ENCODE measurements at places on chromosomes 12 and 14.

GRCh38 chr12:79296871-79297270 is 393.9 kb downstream of the PAWR start:
- DNase-seq, result no peak

DNA sequence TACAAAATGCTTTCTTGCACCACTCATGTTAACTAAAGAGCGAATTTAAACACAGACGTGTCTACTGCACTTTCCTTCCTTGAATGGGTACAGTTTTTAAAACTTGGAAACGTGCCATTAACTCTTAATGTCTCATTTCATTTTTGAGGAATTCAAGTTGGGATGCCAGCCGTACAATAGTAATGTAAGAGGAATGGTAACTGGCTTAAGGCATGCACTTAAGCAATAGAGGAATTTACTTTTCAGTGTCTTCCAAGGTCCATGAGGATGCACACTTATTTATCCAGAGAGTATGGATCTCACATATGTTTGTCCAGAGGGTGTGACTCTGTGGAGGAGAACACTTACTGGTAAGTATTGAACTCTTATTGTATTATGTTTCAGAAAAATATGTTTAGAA is 52.9 kb downstream of the PPP4R4 start:
- no peak for DNase-seq

GRCh38 chr12:69639400-69640016 is 28.8 kb upstream of the LRRC10 start:
- peak; percentile 39 for DNase-seq

DNA sequence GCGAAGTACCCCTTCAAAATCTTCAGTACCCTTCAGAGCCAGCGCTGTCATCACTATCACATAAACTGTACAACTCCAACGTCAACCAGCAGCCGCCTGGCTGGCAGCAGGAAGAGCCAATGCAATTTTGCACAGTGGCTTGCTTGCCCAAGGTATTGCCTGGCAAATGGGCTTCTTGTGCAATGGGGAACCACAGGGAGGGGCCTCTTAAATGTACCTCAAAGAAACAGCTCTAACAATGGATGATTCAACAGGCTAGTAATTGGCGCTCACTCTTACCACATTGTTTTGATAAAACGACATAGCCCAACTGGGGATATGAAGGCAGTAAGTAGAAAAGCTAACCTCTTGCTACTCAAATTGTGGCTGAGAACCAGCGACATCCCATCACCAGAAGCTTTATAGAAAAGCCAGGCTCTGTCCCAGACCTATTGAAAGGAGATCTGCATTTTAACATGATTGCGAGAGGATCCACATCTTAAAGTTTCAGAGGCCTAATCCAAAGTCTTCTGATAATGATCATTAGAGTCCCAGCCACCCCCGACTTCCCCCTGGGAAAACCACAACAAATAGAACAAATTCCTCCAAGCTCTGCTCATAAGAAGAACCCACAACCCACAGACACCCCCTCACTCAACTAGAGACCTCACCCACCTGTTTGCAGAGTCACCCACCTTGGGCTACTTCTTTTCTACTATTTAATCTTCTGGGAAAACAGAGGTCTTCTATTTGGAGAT is 125.3 kb upstream of the HIF1A start:
- DNase-seq, result peak; percentile 22

- no peak for DNase-seq
Observed at GRCh38 chr12:90936230-90937005, 18.6 kb downstream of the CCER1 start.

- DNase-seq, result no peak
Observed at GRCh38 chr12:95703986-95704385, 86.6 kb downstream of the NTN4 start.

GRCh38 chr12:20314328-20314727 is 54.0 kb upstream of the PDE3A start:
- DNase-seq, result no peak

- no peak for DNase-seq
Observed at GRCh38 chr14:89214221-89214965, 202.6 kb downstream of the FOXN3 start.

- DNase-seq, result no peak
Observed at GRCh38 chr12:48105321-48105866, 485 bp downstream of the SENP1 start.

- no peak for DNase-seq
Observed at GRCh38 chr12:19694627-19695026, 255.3 kb downstream of the AEBP2 start.

DNA sequence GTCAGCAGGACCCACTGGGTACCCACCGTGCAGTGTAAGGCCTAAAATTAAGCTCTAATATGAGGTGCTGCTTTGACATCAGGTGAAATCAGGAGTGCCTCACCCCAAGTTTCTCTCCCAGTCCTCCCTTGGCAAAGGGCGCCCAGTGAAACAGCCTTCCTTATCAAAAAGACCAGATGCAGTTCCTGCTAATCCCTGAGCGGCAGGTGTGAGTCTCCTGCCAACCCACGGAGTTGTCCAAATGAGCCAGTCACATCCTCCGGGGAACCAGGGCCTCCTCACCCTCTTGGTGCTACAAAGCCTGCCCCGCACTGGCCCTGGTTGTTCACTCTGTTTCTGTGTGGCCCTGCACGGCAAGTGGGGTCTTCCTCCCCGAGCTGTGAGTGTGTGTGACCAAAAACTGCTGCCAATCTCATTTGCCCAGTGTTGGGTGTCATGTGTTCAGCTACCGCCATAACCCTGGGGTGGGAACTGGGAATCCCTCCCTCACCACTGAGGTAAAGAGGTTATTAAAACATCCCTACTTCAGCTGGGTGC is 20.2 kb upstream of the P2RX4 start:
- DNase-seq, result no peak

DNA sequence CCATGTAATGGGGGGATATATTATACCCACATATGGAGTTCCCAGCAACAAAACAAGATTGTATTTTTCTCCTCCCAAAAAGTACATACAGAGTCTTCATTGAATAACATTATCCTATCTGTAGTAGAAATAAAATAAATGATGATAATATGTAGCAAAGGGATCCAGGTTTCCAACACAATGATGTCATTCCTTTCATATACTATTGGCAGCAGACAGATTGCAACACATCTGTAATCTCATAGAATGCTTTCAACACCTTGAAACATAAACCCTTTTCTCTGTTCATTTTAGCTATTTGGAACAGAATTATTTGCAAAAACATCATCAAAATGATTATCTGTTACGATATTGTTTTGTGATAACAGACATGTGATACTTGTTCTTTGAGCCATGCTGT is 317.6 kb downstream of the DPF3 start:
- DNase-seq, result no peak

- DNase-seq, result peak; percentile 24
Observed at GRCh38 chr12:47134005-47134404, 54.2 kb upstream of the AMIGO2 start.

DNA sequence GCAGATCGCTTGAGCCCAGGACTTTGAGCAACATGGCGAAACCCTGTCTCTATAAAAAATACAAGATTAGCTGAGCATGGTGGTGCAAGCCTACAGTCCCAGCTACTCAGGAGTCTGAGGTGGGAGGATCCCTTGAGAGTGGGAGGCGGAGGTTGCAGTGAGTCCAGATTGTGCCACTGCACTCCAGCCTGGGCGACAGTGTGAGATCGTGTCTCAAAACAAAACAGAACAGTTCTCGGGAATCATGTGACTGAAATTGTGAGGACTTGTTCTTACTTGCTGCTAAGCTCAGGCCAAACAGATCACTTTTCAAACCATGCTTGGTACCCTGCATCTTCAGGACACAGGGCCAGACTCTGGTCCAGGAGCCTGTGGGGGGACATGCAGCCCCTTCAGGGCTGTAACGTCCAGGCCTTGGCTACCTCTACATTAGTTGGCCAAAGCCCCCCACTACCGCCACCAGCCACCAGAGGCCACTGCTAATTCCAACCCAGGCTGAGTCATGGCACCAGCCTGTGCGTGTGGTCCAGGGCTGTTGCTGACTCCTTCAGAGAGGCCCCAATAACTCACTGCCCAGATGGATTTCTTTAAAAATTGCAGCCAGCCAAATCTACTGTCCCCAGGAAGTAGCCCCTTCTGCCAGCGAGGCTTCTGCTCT is 33.4 kb upstream of the SYNDIG1L start:
- no peak for DNase-seq

GRCh38 chr12:94195483-94195882 is 47.1 kb downstream of the PLXNC1 start:
- no peak for DNase-seq

DNA sequence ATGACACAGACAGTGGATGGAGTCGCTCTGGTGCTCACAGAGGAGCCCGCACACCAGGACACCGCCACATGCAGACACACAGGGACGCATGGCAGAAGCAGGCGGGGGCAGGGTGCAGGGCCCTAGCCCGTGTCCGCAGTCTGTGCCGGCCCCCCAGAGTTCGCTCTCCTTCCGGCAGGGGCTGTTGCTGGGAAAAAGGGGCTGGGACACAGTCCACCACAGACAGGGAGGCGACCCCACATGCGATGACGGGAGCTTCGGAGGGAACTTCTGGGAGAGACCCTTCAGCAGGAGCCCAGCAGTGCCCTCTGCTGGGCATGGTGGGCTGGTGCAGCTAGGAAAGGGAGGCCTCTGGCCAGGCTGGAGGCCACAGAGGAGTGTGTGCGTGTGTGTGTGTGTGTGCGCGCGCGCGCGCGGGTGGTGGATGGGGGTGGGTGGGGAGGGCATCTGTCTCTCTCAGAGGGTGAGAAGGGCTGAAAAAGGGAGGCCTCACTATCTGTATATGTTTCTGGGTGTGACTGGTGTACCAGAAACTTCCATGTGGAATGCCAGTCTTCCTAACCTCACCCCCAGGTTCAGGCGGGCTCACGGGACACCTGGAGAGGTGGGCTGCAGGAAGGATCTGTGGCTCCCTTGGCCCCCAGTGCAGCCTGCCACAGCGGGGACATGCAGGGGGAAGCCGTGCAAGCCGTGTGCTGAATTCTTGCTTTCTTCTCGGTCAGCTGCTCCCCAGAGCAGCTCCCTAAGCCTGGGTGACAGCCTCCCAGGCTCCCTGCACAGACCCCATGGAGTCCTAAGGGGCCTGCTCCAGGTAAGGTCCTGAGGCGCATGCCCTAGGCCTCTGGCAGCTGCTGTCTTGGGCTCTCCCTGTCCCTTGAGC is 60.7 kb downstream of the PLEKHG3 start:
- DNase-seq, result peak; percentile 26
